Testis (tissue), 5 donors: ENCODE measurements at places on chromosomes 3 and 15. TPM values are rescaled to one million over a fixed set of nuclear protein-coding genes. Genes with fewer than 3 reads are reported as not detected.
A peak's percentile ranks its signal among the peaks of the same experiment; 100 is the strongest.

The GHSR gene
- 0.31 TPM for total RNA-seq

DNA sequence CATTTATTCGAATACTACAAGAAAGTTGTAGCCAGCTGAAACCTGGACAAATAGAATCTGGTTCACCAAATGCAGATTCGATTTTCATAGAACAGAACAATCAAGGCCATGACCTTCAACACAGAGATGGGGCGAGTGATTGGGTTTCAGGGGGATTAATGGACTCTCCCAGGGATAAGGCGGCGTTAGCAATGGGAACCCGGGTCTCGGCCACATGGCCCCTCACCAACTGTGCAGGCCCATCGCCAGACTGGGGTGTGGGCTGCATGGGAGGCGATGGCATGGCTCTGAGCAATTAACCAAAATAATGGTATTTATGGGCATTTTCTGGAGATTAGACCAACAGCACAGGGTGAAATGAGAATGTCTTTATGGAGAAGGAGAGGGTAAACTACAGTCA is 34.2 kb downstream of the VGLL4 start:
- no peak for DNase-seq

GRCh38 chr3:94525043-94525442 is 462.2 kb downstream of the NSUN3 start:
- DNase-seq = peak; percentile 30

The BHLHE40 gene
- total RNA-seq = 28.7 TPM

- DNase-seq = no peak
Observed at GRCh38 chr3:151660885-151661284, 72.8 kb upstream of the AADACL2 start.

- no peak for DNase-seq
Observed at GRCh38 chr3:64988188-64988587, 300.4 kb upstream of the ADAMTS9 start.

GRCh38 chr15:39392469-39393047 is 188.3 kb upstream of the THBS1 start:
- DNase-seq = no peak

The TRIM71 gene
- 21.0 TPM for total RNA-seq

The OR5K2 gene
- not detected for total RNA-seq

DNA sequence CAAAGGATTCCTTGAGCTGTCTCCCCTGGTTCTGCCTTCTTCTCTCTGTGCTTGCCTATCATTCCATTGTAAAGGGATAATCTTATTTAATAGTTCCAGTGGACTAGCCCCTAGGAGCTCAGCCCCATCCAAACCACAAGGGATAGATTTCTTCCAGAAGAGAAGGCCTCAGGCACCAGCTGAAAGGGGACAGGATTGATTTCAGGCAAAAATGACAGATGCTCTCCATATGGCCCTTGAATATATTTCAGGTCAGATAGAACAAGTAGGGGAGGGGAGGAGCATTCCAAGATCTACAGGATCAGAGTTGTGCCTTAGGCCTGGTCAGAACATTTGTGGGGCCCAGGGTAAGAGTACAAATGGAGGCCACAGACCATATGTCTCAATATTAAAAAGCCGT is 85.3 kb downstream of the RPLP1 start:
- DNase-seq = no peak

GRCh38 chr3:60250810-60251209 is 1000.4 kb downstream of the FHIT start:
- no peak for DNase-seq

GRCh38 chr15:35305946-35306345 is 220.9 kb upstream of the NANOGP8 start:
- no peak for DNase-seq

The PPARG gene
- total RNA-seq = 17.6 TPM

- no peak for DNase-seq
Observed at GRCh38 chr3:180058238-180058637, 21.5 kb upstream of the PEX5L start.

The LXN gene
- 9.1 TPM for total RNA-seq
